Daoy (cell line): ENCODE measurements at places on chromosomes 13 and 19. TPM values are rescaled to one million over a fixed set of nuclear protein-coding genes. Genes with fewer than 3 reads are reported as not detected.

Gene S1PR5
- total RNA-seq, result 0.24 and 2.2 TPM in 2 replicates

Gene SGCG
- 0.09 and 0.51 TPM in 2 replicates for total RNA-seq

DNA sequence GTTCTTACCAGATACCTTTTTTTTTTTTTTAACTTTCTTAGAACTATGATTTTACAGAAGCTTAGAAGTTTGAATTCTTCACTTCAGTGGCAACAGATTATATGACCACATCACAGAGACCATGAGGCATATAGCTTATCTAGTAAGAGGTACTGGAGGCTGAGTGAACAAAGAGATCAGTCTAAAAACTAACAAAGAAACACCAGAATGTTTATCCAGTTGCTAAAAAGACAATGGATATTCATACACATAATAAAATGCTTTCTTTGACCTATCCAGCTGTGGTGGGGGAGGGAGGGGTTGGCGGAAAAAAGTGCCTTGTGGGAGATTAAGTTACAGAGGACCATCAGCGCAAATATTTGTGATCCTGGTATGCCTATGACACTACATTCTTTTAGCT, 34.7 kb upstream of the SLITRK6 start:
- no peak for DNase-seq

DNA sequence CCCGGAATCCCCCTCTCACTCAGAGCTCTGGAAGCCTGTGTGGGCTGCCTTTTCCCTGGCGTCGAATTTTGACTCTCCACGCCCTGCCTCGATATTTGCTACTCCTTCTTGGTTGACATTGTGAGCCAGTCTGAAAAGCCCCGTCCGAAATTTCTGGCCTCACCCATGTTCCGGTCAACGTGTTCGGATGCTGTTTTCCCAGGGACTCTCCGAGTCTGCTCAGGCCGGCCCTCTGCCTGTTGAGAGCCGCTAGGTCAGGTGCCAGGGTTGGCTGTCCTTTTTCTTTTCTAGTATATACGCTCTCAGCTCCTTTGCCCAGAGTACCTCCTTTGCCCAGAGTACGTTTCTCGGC, 6.8 kb upstream of the DGKH start:
- DNase-seq, result peak; percentile 52

GRCh38 chr19:17540174-17540573, 15.3 kb upstream of the COLGALT1 start:
- no peak for DNase-seq

DNA sequence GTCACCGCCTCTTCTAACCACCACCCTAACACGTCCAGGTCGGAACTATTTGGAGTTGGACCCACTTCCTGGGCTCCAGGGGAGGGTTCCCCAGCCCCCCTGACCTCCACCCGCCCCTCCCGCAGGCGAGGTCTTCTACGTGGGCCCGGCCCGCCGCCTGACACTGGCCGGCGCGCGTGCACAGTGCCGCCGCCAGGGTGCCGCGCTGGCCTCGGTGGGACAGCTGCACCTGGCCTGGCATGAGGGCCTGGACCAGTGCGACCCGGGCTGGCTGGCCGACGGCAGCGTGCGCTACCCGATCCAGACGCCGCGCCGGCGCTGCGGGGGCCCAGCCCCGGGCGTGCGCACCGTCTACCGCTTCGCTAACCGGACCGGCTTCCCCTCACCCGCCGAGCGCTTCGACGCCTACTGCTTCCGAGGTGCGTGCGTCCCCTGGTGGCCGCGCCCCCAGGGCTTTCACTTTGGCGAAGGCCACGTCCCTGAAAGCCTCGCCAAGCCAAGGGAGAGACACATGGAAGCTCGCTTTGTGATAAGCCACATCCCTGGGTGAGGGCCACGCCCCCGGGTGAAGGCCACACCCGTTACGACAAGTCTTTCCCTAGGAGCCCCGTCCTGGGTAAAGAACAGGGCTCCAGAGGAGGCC, 13.2 kb downstream of the NCAN start:
- DNase-seq, result peak; percentile 30

DNA sequence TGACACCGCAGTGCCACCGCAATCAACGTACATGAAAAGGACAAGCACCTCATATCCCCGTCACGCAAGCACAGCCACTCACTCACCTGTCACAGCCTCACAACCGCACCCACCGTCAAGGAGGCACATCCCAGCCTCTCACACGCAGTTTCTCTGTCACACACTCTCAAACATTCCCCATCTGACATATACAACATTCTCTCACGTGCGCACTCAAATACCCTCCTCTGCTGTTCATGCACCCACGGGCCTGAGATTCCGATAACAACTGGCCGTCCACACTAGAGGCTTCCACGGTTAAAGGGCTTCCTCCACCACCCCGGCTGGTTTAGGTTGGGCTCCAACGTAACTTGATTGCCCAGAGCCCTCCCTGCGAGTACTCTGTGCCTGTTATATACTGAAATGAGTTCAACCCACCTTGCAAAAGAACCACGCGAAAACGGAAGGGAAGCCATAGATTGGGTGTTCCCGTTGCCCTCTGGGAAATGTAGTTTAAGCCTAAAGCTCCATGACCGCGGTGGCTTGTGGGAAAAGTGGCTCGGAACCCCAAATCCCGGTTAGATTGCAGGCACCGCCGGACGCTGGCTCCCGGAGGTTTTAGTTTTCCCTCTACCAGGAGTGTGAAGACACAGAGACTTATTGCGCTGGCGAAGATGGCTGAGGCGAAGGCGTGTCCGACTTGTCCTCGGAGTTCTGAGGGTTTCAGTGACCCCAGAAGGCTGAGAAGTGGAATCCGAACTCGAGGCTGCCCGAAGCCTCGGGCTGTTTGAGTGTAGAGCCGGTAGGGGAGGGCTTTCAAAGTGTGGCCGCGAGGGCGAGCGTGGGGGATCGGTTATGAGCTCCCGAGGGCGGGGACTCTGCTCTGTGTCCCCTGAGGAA, at the start of gene ZNF573:
TSS of gene ZNF573 (minus strand) at position 460 of the 879 bp plus-strand sequence. CDS start 5,857 bp downstream, outside the sequence.
- DNase-seq, result peak; percentile 88

- DNase-seq, result no peak
These were observed 110.8 kb upstream of the POSTN start for GRCh38 chr13:37709318-37709717.

- DNase-seq, result no peak
These were observed 1536.1 kb downstream of the UQCRFS1 start for GRCh38 chr19:27676877-27677276.

DNA sequence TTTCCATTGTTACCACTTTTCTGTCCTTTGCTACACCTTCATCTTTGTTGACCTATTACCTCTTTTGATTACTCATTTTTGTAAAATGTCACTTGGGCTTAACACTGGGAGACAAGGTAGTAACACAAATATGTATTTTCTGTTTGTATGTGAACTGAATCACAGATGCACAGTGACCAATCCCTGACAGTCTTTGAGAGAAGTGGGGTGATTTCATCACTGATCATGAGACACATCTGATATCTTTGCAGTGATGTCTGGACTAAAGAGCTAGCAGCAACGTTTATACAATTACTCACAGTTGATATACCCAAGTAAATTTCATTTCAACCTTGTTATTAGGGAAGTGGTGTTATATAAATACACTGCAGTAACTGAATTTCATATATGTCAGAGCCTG, 1397.4 kb upstream of the SPRY2 start:
- no peak for DNase-seq

- DNase-seq, result no peak
These were observed 40.3 kb upstream of the TFDP1 start for GRCh38 chr13:113544071-113544891.

- no peak for DNase-seq
These were observed 198.8 kb downstream of the NBEA start for GRCh38 chr13:35140831-35141230.

GRCh38 chr19:49591731-49592485, 926 bp downstream of the PRR12 start:
- peak; percentile 54 for DNase-seq

- DNase-seq, result no peak
These were observed at the start of gene CRB3 for GRCh38 chr19:6464070-6464873. CRB3 (plus strand) TSS chr19:6464271; CDS start chr19:6464702, 431 bp downstream.

- DNase-seq, result no peak
These were observed 592.8 kb downstream of the GPC6 start for GRCh38 chr13:93819331-93819890.

DNA sequence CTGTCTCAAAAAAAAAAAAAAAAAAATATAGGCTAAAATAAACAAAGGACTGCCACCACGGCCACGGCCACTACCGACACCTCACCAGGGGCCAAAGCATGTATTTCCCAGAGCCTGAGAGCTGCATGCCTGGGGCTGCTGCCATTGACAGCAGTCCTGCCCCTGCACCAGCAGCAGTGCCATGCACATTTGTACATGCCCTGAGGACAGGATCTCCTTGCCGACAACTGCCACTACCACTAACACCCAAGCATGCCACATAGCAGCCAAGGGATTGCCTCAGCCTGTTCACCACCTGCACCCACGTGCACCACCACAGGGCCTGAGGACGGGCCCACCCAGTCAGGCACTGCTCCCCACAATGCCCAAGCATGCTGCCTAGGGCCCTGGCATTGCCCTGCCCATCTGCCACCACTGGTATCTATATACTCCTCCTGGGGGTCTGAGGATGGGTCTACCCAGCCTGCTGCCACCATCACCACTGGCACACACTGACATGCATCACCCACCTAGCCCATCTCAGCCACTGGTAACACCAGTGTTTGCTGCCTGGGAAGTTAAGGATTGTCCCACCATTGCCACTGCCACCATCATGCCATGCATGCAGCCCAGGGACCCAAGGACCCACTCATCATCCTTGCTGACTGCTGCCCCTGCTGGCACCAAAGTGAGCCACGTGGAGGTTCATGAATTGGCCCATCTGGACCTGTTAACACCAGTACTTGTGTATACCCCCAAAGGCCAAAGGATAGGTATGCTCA, 10.6 kb upstream of the NUP62 start:
- no peak for DNase-seq
